T-cell (primary cell): ENCODE measurements at places on chromosomes 11 and 22. TPM values are rescaled to one million over a fixed set of nuclear protein-coding genes. Genes with fewer than 3 reads are reported as not detected.

The SOX6 gene
- total RNA-seq = 0.16 TPM

The RRAS2 gene
- total RNA-seq = 30.2 TPM

GRCh38 chr11:121591405-121592033 is 138.8 kb upstream of the SORL1-AS1 start:
- no peaks in the 10 kb centered on the region for H3K27me3 ChIP-seq
- no peak overlapping the region for H3K27ac ChIP-seq
- no peak overlapping the region for H3K4me3 ChIP-seq
- H3K4me1 ChIP-seq = no peaks in the 10 kb centered on the region
- H3K36me3 ChIP-seq = peaks cover 24% of the 10 kb centered on the region
- peak; percentile 65 for DNase-seq

- DNase-seq = no peak
- no peak overlapping the region for H3K27ac ChIP-seq
- H3K36me3 ChIP-seq = peaks cover 51% of the 10 kb centered on the region
- no peaks in the 10 kb centered on the region for H3K4me1 ChIP-seq
- H3K4me3 ChIP-seq = no peak overlapping the region
These were observed 6.8 kb downstream of the CAPN1 start for GRCh38 chr11:65188486-65188885.

DNA sequence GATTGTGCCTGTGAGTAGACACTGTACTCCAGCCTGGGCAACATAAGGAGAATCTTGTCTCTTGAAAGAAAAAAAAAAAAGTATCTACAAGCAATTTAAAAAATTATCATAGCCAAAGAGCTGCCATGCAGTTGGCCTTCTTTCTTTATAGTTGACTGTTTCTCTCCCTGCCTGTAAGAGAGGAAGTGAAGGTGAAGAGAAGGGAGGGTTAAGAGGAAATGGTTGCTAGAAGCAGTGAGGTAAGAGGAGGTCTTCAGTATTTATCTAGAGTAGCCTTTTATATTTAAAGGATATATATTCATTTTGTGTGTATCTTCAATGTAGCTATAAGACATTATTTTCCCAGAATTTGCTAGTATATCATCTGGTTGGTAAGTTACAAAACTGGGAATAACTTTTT is 217.9 kb downstream of the TMEM135 start:
- DNase-seq = no peak
- H3K27ac ChIP-seq = no peak overlapping the region
- H3K4me1 ChIP-seq = no peaks in the 10 kb centered on the region
- no peak overlapping the region for H3K4me3 ChIP-seq

GRCh38 chr11:100830274-100830673 is 143.2 kb downstream of the ARHGAP42 start:
- no peaks in the 10 kb centered on the region for H3K4me1 ChIP-seq
- H3K27me3 ChIP-seq = no peaks in the 10 kb centered on the region
- no peak for DNase-seq
- H3K36me3 ChIP-seq = no peaks in the 10 kb centered on the region
- H3K27ac ChIP-seq = no peak overlapping the region

DNA sequence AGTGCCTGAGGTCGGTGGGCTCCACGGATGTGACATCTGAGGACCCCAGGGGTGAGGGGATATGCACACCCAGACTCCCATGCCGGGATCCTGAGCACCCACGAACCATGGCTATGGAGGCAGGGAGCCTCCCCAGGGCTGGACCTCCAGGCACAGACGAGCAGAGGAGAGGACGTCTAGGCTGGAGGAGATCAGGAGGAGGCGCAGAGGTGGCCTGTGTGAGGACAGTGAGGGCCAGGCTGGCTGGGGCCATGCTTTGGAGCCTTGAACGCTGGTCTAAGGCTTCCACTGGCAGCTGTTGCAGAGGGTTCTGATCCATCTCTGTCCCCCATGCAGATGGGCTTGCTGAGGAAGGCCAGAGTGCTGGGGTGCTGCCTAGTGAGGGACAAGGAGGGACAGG is 29.0 kb downstream of the FGF4 start:
- DNase-seq = no peak
- no peaks in the 10 kb centered on the region for H3K36me3 ChIP-seq
- H3K27ac ChIP-seq = no peak overlapping the region
- peaks cover 46% of the 10 kb centered on the region for H3K27me3 ChIP-seq
- no peak overlapping the region for H3K4me3 ChIP-seq
- H3K4me1 ChIP-seq = no peaks in the 10 kb centered on the region

The CARD18 gene
- total RNA-seq = not detected

DNA sequence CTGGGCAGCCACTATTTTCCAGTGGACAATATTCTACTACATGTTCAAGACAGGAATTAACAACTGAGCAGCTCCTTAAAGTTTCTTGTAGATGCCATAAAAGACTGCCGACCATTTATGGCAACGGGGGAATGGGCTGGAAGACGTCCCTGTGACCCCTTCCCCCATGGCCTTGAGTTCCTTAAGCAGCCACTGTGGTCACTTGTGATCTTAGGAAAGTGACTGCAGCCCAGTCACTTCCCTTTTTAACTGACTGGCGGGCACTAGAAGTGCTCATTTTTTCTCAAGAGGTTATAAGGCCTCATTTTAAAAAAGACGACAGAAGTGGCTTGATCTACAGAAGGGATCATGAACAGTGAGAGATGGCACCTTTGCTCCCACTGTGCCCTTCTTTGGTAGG is 153.2 kb upstream of the NARS2 start:
- no peak overlapping the region for H3K4me3 ChIP-seq
- H3K36me3 ChIP-seq = no peaks in the 10 kb centered on the region
- no peaks in the 10 kb centered on the region for H3K27me3 ChIP-seq

The RFPL2 gene
- total RNA-seq = 0.60 TPM

DNA sequence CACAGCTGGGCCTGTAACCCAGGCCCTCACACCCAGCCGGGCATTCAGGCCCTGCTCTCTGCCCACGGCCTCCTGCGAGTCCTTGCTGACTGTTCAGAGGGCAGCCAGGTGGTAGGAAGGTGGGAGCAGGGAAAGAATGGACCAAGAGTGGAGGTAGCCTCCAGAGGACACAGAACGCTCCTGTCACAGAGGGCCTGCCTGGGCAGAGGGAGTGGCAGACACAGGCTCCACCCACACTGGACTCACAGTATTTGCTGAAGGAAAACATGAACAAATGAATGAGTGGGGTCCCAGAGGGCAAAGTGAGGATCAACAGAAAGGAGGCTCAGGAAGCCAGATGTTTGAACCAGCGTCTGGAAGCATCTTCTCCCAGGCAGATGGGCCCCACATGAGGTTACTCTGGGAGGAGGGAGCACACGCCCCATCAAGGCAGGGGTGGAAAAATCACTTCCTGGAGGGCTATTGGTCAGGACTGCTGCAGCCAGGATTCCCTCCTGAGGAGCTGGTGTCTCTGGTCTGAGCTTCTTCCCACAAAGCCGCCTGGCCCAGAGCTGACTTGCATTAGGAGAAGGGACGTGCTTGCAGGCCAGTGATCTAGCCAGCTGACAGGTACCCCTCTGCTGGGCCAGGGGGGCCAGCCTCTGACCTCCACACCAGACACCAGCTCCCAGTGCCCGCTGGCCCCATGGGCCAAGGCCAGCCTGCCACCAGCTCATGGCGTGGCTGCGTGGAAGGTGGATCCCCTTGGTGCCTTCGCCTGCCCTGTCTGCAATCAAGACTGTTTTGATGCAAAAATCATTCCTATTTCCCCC is 84.0 kb downstream of the THAP12 start:
- H3K36me3 ChIP-seq = no peaks in the 10 kb centered on the region
- DNase-seq = no peak
- H3K4me1 ChIP-seq = peaks cover 5% of the 10 kb centered on the region
- no peak overlapping the region for H3K27ac ChIP-seq
